ENCODE measurements at places on chromosomes 2 and 18. TPM values are rescaled to one million over a fixed set of nuclear protein-coding genes. Genes with fewer than 3 reads are reported as not detected.
A peak's percentile ranks its signal among the peaks of the same experiment; 100 is the strongest.

DNA sequence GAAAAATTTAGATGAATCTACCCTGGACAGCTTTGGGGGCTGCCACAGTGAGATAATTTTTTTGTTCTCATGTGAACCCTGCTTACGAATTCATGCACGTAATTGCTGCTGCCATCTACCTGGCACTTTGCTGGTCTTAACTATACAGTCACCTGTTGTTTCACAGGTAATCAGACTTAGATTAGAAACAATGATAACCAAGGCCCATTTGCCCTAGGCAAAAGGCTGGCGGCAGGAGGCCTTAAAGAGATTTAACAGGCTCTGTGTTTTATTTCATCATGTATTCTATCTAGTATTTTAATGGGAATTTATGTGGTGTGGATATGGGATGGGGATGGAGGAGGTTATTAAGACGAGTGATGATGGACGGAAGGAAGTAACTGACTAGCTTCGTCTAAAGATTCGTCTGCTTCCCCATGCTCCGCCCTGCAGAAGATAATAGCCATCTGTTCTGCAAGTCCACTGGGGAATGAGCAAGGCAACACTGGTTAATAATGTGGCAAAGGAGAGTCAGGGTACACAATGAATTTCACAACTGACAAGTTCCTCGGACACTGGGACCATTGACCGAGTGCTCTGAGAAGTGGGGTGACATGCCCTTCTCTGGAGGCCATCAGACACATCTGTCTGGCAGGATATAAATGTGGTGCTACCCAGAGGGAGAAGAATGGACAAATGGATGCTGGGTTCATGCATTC lies 291.8 kb upstream of the TNP1 start:
- H3K36me3 ChIP-seq: no peaks in the 10 kb centered on the region
- no peak for DNase-seq
- no peaks in the 10 kb centered on the region for H3K27me3 ChIP-seq
- H3K4me3 ChIP-seq: no peak overlapping the region

- H3K4me3 ChIP-seq: no peak overlapping the region
- no peaks in the 10 kb centered on the region for H3K36me3 ChIP-seq
Measured at GRCh38 chr18:63151539-63151938, 168.0 kb downstream of the BCL2 start.

RESP18 gene
- not detected for total RNA-seq

SLC9A4 gene
- not detected for total RNA-seq

ABCG5 gene
- not detected for total RNA-seq

DNA sequence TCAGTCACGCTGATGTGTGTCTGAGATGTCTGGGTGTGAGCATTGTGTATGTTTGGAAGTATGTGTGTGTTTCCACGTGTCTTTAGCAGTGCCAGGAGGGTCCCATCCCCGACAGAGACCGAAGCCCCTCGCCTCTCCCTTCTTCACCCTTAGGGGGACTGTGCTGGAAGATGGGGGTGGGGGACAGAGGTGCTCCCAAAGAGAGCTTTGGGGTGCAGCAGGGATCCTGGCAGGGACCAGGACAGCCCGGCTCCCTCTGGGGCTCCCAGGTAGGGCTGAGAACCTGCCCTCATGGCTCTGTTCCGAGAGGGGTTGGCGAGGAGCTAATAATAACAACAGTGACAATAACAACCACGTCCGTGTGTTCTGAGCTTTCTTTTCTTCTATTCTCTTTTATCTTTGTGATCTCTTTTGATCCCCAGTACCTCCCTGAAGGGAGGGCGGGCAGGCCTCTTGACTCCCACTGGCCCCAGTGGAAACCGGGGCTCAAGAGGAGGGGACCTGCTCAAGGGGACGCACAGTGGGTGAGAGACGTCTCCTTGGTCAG lies 57.6 kb downstream of the SMAD7 start:
- H3K27ac ChIP-seq: no peak overlapping the region
- DNase-seq: no peak
- H3K4me3 ChIP-seq: no peak overlapping the region
- no peaks in the 10 kb centered on the region for H3K27me3 ChIP-seq
- H3K36me3 ChIP-seq: no peaks in the 10 kb centered on the region
- H3K4me1 ChIP-seq: peaks cover 26% of the 10 kb centered on the region

GRCh38 chr2:44009136-44009735 lies 13.4 kb upstream of the LRPPRC start:
- no peaks in the 10 kb centered on the region for H3K36me3 ChIP-seq
- no peak overlapping the region for H3K4me3 ChIP-seq
- no peak overlapping the region for H3K27ac ChIP-seq
- no peak for DNase-seq

DNA sequence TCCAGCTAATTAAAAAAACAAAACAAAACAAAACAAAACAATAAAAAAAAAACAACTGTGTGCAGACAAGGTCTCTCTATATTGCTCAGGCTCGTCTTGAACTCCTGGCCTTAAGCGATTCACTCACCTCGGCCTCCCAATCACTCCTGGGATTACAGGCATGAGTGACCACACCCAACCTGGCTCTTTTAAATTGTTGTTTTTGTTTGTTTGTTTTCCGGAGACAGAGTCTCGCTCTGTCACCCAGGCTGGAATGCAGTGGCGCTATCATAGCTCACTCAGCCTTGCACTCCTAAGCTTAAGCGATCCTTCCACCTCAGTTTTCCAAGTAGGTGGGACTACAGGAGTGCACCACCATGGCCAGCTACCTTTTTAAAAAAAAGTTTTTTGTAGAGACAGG lies 201.6 kb downstream of the EN1 start:
- H3K4me1 ChIP-seq: no peaks in the 10 kb centered on the region
- H3K27ac ChIP-seq: no peak overlapping the region
- H3K36me3 ChIP-seq: no peaks in the 10 kb centered on the region
- no peaks in the 10 kb centered on the region for H3K27me3 ChIP-seq

- peaks cover 21% of the 10 kb centered on the region for H3K36me3 ChIP-seq
- no peaks in the 10 kb centered on the region for H3K27me3 ChIP-seq
- no peak overlapping the region for H3K27ac ChIP-seq
Measured at GRCh38 chr2:98795891-98796676, 65.2 kb upstream of the MGAT4A start.

DNA sequence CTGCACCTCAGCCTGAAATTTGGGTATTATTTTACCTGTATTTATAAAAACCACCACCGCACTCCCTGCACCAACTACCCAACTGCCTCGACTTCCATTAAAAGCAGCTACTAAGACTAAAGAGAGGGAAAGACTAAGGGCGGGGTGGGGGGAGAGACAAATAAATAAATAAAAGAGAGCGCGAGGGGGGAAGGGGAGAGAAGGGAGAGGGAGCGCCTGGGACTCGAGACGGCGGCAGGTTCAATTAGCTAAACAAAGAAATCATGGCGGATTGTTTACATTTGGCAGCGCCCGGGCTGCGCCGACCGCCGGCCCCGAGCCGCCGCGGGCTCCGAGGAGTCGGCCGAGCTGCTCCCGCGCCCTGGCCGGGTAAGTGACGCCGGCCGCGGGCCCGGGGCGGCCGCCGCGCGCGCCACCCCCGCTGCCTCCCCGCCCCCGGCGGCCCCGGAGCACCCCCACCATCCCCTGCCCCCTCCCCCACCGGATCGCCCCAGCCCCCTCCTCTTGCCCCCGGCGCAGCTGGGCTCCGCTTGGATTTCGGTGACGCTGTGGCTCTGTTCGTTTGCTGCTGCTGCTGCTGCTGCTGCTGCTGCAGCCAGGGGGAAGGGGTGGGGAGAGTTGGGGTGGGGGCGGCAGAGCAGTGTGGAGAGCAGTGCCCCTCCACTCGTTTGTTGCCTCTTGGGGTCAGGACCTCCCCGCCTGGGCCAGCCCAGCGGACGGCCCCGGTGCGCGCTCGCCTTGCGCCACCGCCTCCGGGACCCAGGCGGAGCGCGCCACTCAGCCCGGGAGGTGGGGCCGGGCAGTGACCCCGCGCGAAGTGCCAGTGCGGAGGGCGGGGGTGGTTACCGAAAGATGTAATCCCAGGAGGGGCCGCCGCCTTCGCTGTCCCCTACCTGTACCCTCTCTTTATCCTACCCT lies 187.2 kb upstream of the FANCL start:
- no peak for DNase-seq
- H3K4me1 ChIP-seq: no peaks in the 10 kb centered on the region
- H3K4me3 ChIP-seq: peak overlapping the region; percentile 40
- H3K27me3 ChIP-seq: no peaks in the 10 kb centered on the region

CCL20 gene
- not detected for total RNA-seq

- no peak overlapping the region for H3K4me3 ChIP-seq
- H3K27ac ChIP-seq: no peak overlapping the region
- no peaks in the 10 kb centered on the region for H3K4me1 ChIP-seq
- DNase-seq: no peak
- no peaks in the 10 kb centered on the region for H3K27me3 ChIP-seq
Measured at GRCh38 chr18:74113711-74114110, 33.9 kb downstream of the FBXO15 start.

DNA sequence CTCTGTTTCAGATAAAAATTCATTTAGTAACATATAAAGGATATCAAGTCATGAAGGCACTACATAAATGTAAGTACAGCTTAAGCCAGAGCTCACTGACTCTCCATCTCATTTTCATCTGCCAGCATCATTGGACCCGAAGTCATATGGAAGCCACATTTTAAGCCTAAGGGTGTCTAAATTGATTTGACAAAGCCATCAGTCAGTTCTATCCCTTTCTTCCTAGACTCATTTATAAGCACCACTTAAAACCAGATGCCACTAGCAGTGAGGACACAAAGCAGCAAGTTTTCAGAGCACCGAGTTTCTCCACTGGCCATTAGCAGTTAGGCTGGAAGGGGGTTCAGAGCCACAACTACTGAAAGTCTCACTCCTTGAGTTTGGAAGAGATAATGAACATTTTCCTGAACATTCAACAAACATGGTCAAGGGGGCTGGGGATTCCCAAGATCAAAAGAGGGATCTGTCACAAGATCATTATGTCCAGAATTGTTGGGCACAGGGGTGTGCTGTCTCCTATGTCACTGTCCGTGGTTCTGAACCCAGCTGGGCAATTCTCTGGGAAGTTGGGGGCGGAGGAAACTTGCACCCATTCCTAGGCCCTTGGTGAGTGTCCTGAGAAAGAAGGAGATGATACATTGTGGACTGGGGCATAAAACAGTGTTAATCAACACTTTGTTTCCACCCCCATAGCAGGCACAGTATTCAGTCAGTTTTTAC lies 158.5 kb upstream of the LMAN1 start:
- no peak overlapping the region for H3K4me3 ChIP-seq
- no peaks in the 10 kb centered on the region for H3K36me3 ChIP-seq
- no peaks in the 10 kb centered on the region for H3K27me3 ChIP-seq
- no peak for DNase-seq
- no peak overlapping the region for H3K27ac ChIP-seq

DNA sequence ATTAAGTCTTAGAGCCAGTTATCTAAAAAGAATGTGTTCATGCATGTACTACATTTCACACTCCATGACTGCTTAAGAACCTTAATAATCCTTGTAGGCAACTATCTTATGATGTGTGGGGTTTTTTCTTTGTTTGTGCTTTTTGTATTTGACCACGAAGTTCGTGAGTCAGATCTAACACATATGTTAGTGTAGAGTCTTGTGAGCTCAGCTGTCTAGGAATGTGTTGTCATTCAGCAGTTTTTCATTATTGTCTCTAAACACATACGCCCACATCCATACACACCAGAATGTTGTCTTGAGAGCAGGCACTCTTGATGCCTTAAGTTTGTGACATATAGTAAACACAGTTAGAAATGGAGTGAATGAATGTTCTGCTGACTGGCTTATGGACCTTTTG lies 38.4 kb downstream of the CAB39 start:
- no peak overlapping the region for H3K4me3 ChIP-seq
- H3K36me3 ChIP-seq: no peaks in the 10 kb centered on the region
- no peaks in the 10 kb centered on the region for H3K27me3 ChIP-seq
- H3K27ac ChIP-seq: peak overlapping the region; percentile 7
- DNase-seq: no peak

MORN2 gene
- 14.8 TPM for total RNA-seq

GPR35 gene
- 0.86 TPM for total RNA-seq

ZNF804A gene
- not detected for total RNA-seq

DNA sequence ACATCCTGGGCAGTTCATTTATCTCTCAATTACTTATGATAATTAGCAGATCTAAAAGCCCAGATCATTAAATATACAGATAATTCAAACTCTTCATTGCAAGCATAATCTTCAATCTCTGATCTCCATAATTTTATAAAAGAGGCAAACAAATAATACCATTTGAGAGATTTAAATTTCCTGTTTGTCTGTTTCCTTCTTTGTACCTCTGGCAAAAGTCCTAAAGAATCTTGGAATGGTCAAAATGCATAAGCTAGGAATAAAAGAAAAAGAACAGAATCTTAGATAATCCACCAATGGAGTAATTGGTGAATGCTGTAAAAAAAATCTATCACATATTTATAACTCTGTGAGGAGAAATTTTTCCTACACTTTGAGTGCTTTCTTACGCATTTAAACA lies 1080.9 kb upstream of the ZEB2 start:
- H3K36me3 ChIP-seq: no peaks in the 10 kb centered on the region
- H3K27me3 ChIP-seq: no peaks in the 10 kb centered on the region
- H3K4me3 ChIP-seq: no peak overlapping the region
- DNase-seq: no peak

- H3K27me3 ChIP-seq: no peaks in the 10 kb centered on the region
- peaks cover 29% of the 10 kb centered on the region for H3K36me3 ChIP-seq
- H3K27ac ChIP-seq: peak overlapping the region; percentile 29
- no peak overlapping the region for H3K4me3 ChIP-seq
Measured at GRCh38 chr2:46344706-46345105, 47.5 kb downstream of the EPAS1 start.

TMEM182 gene
- 75.4 TPM for total RNA-seq

GRCh38 chr18:10060469-10060782 lies 146.6 kb downstream of the VAPA start:
- no peaks in the 10 kb centered on the region for H3K27me3 ChIP-seq
- H3K27ac ChIP-seq: peak overlapping the region; percentile 34
- H3K4me3 ChIP-seq: no peak overlapping the region
- no peaks in the 10 kb centered on the region for H3K36me3 ChIP-seq
- H3K4me1 ChIP-seq: peaks cover 50% of the 10 kb centered on the region

DNA sequence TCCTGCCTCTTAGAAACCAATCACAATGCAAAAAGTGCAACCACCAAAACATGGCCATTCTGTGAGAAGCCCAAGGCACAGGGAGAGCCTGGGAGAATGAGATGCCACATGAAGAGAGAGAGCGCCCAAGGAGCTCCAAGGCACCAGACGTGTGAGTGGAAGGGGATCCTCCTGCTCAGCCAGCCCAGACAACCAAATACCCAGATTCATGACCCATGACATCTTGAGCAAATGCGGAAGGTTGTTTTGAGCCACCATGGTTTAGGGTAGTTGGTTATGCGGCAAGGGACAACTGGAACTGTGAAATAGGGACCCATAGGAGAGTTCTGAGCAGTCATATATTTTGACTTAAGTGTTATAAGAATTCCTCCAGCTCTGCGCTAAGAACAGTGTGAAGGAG lies 7.0 kb downstream of the AFF3 start:
- H3K4me1 ChIP-seq: no peaks in the 10 kb centered on the region
- H3K27ac ChIP-seq: no peak overlapping the region
- H3K27me3 ChIP-seq: no peaks in the 10 kb centered on the region
- DNase-seq: no peak

- H3K4me3 ChIP-seq: no peak overlapping the region
- H3K27ac ChIP-seq: no peak overlapping the region
- no peak for DNase-seq
- H3K4me1 ChIP-seq: no peaks in the 10 kb centered on the region
- H3K36me3 ChIP-seq: no peaks in the 10 kb centered on the region
Measured at GRCh38 chr18:3872641-3873040, 422.7 kb downstream of the TGIF1 start.
